Stimulated activated CD4-positive, alpha-beta T cell treated with anti-CD3 and anti-CD28 coated beads, Interleukin-1b, Interleukin-23, amount 100 ng/mL, for 24 hours (primary cell): ENCODE measurements at places on chromosomes 6 and 20.

GRCh38 chr6:45532721-45533210, 155.0 kb upstream of the SUPT3H start:
- DNase-seq, result no peak

GRCh38 chr20:9031991-9032390, 36.9 kb upstream of the PLCB4 start:
- DNase-seq, result no peak

DNA sequence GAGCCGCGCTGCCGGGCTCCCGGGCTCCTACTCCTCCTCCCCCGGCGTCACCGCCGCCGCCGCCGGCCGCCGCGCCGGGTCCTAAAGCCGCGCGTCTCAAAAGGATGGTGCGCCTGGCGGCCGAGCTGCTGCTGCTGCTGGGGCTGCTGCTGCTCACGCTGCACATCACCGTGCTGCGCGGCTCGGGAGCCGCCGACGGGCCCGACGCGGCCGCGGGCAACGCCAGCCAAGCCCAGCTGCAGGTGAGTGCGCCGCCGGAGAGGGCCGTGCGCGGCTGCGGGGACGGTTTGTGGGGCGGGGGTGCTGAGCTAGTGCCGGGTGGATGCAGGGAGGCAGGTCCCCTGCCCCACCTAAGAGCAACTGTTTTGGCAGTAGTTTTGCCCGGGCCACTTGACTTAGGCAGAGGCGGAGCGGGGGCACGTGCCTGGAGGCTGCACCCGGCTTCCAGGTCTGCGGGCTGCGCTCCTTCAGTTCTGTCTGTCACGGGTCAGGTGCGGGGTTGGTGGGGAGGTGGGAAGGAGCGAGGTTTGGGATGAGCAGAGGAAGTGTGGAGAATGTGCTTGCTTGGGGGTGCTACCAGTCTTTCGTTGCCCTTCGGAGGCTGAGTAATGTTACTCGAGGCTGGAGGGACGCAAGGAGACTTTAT, 722 bp downstream of the ISM1 start:
- DNase-seq, result peak; percentile 32

- no peak for DNase-seq
These were observed 209.3 kb upstream of the TAB2 start for GRCh38 chr6:149108038-149108748.

GRCh38 chr6:146914489-146915483, 289.4 kb upstream of the STXBP5 start:
- no peak for DNase-seq

DNA sequence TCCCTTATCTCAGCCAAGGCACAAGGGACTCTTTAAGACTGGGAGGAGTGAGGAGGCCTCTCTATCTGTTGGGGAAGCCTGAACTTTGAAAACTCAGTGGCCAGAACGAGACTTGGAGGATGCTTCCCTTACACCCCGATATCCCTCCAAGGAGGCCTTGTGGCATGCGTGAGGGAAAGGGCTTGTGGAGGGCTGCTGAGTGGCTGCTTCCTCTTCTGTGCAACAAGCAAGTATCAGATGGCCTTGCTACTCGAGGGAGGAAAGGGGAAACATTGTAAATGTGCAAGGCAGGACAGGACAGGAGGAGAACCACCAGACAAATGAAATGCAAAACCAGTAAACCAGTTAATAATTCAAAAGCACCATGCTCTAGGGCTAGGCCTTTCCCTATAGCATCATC, 306.5 kb upstream of the MAP3K7 start:
- no peak for DNase-seq

DNA sequence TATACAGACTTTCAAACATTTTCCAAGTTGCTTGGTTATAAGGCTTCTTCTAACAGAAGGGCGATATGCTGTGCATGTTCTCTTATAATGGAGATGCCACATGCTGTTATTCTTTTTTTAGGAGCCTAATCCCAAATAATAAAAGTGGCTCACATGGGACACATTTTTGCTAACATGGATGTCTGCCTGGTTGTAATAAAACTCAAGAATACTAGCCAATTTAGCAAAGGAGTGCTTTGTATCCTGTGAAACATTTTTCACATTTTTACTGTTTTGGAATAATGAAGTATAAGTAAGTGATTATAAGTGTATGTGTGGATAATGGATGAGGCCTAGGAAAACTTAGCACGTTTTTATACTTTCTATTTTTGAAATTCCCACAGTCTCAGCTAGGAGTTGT, 312.2 kb downstream of the LAMA2 start:
- no peak for DNase-seq

DNA sequence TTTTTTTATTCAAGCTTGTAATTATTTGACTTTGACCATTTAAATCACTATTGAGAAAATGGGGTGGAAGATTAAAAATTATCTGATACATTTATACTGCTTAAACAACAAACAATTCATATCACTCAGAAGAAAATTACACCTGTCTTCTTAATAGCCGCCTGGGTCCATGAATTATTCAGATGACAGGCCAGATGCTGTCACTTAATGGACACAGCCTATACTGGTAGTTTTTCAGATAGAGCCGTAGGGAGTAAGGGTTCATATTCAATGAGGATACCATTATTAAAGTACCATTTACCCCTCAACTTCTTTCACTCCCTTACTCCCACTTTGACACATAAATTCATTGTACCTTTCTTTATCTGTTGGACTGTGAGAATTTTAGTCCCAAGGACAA, 1193.4 kb upstream of the MAP3K7 start:
- DNase-seq, result no peak

DNA sequence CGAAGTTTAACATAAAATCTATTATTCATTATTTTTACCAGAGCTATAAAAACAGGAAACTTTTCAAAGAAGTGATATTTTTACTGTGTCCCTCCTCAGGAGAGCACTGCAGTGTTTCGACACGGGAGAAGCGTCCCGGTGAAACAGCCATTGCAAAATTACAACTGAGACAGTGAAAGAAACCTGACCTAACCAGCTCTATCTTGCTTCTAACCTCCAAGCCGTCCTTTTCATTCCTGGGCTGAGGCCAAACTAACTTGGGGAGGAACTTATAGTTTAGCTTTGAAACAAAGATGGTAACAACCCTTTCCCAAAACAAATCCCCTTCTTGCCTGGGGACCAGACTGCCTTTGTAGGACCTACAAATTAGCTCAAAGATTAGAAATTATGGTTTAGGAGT, 79.2 kb downstream of the WDR27 start:
- DNase-seq, result no peak

DNA sequence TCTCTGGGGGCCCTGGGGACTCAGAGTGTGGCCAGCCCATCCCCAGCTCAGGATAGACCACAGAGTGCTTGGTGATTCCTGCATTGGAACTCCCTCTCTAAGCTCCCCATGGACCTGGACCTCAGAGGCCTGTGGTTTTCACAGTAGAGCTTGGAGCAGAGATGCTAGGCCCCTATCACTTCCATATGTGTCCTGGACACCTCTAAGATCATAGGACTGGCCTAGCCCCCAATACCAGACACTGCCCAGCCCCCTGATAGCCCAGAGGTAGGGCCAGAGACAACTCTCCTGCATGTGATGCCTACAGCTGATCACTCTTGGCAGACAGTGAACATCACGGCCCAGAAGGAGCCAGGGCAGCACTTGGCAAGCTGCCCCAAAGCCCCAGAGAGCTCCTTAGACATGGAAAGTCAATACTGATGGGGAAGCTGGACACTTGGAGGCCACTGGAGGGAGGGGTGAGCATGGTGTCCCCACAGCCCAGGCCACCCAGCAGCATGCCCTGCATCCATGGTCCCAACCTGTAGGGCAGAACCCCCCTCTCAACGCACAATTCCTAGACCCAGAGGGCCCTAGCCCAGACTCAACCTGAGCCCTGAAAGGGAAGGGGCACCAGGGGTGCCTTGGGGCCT, 27.1 kb downstream of the UBD start:
- DNase-seq, result no peak

- DNase-seq, result peak; percentile 63
These were observed at the start of gene FAM50B for GRCh38 chr6:3848925-3849605. Gene FAM50B (plus strand): TSS chr6:3849373. CDS start chr6:3849812, 439 bp downstream.

DNA sequence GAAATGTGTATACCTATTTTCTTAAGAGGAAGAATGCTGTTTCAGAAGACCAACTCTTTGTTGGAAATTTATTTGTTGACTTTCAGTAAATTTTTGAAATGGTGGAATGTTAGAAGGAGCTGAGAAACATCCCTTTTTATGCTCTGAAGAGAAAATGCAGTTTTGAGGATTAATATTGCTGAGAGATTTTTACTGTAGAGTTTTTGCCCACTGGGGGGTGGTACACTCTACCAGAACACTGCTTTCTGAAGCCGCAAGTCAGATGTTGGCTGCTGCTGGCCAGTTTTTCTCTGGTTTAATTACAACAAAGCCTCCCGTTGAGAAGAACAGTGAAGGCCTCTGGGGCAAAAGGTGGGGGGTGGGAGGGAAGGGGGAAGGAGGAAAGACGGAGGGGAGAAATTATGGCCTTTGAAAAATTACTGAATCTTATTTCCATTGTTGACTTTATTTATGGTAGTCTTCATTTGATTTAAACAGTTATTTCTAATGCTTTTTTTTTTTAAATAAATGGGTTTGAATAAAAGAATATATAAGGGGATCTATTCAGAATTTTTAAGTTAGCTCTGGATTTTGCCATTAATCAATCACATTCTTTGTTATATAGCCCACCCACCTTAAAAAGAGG, 3.0 kb downstream of the FLRT3 start:
- DNase-seq, result no peak

GRCh38 chr6:37643851-37644672, 53.6 kb downstream of the MDGA1 start:
- DNase-seq, result no peak

DNA sequence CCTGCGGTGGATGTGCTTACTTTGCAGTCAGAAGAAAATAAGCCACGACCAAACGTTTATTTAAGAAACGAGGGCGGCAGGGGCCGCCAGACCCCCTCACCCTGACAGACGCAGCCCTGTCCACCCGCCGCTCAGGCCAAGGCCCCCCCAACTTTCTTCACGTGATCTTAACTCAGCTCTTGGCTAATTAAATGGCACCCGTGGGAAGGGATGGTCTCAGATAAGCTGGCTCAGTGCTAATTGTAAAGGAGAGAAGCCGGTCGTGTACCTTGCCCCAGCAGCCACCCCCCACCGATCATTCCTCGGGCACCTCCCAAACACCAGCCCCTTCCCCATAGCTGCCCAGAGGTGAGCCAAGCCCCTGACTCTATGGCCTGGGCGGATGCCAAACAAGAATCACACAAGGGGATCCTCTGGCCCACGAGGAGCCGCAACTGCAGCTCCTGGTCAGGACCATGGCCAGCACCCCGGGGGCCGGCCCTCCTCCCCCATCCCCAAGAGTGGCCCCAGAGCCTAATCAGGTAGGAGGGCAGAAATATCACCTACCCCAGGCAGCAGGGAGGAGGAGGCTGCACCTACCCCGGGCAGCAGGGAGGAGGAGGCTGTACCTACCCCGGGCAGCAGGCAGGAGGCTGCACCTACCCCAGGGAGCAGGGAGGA, 11.2 kb downstream of the KCNQ2 start:
- no peak for DNase-seq

DNA sequence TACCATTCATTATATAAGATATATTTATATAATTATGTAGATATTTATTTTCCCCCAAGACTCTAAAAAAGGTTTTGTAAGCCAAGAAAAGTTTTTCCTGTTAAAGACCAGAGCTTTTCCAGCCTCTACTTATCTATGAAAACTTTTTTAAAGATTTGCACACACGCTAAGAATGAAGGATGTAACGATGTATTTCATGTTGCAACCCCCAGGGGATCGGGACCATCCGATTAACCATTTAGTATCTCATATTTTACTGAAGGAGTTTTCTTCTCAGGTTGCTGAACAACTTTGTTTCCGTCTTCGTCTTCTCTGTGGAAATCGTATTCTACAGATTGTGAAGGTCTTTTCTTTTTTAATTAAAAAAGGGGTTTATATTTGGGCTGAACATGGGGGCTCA, 70.0 kb upstream of the SASH1 start:
- no peak for DNase-seq
